Urinary bladder (tissue), 4 donors: ENCODE measurements at places on chromosomes 5 and 9. TPM values are rescaled to one million over a fixed set of nuclear protein-coding genes. Genes with fewer than 3 reads are reported as not detected.

Gene UBE2QL1
- 0.46 TPM for polyA plus RNA-seq

- no peak for DNase-seq
Measured at GRCh38 chr9:108363311-108363710, 492.5 kb downstream of the ACTL7B start.

GRCh38 chr5:143757116-143757515 lies 54.8 kb upstream of the HMHB1 start:
- DNase-seq: no peak

Gene LCN12
- polyA plus RNA-seq: 0.41 TPM

GRCh38 chr5:33832404-33833236 lies 59.2 kb downstream of the ADAMTS12 start:
- no peak for DNase-seq

Gene CNTLN
- 6.7 TPM for polyA plus RNA-seq

Gene PFN3
- polyA plus RNA-seq: not detected

- no peak for DNase-seq
Measured at GRCh38 chr5:144232285-144232684, 61.6 kb downstream of the KCTD16 start.

DNA sequence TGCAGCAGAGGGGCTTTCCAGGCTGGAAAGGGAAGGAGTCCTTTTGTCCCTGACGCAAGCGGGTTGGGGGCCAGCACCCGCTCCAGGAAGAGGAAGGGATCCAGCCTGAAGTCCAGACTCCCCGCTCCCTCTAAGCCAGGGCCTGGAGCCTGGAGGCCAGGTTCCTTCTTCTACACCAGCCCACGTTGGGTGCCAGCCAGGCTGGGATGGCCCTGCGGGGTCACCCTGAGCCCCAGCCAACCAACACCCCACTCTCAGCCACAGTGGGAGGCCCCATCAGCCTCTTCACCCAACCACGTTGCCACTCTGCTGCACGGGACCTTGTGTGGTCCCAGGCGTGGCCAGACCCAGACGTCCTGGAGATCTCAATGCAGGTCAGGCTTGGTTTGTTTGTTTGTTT lies 970 bp upstream of the FUT7 start:
- DNase-seq: no peak

GRCh38 chr9:108167136-108167900 lies 677.7 kb upstream of the KLF4 start:
- no peak for DNase-seq

DNA sequence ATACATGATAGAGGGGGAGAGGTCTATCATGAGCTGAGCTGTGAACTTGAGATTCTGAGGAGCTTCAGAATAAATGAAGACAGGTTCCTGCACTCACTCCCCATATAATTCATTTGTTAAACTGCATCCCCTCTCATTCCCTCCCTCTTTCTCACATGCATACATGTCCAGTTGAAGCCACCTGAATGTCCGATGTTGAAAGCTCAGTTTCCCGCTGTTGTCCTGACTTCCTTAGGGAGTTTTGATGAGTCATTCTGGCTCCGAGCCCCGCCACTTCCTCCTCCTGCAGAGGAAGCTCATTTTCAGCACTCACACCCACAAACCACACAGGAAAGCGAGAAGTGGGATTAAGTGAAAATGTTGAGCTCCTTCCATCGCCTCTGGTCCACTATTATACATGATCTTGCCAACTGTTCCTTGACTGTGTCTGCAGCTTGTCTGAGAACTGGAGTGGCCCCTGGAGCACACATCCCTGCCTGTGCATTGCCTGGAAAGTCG lies 121.2 kb downstream of the CEMIP2 start:
- DNase-seq: no peak

DNA sequence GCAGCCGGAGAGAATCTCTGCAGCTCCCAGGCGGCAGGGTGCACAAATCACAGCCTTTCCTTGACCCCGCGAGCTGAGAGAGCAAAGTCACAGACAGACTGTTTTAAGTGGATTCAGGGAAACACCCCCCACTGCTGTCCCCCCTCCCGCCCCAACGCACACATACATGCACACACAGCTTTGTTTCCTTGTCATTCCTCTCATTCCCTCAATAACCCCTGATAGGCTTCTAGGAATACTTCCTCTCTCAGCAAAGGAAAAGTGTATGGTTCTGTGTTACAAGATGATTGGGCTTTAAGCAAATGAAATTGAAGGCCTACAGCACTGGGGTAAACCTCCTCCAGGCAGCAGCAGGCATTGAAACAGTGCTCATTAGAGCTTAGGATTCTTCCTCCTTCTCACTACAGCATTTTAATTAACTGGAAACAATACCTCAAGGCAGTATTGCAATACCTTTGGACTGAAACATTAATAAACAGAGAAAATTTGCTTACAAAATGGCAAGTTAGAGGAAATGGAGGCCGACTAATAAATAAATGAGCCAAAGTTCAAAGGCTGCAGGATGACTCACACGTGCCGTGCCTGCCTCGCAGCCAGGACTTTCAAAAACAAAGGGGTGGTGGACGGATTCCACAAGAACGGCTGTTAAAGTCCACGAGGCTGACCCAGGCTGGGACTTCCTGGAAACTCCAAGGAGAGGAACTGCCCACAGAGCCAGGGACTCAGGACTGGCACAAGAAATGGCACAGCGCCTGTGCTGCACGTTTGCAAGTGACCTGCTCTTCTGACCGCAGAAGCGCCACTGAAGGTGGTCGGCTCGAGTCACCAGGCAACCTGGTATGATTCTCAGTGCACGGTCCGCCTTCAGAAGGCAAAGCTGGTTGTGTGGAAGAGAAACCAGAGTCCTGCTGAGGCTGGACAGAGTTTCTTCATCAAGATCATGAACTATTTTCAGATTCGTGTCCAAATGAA lies 236.2 kb downstream of the SYK start:
- peak; percentile 10 for DNase-seq

Gene MARCOL
- polyA plus RNA-seq: not detected

DNA sequence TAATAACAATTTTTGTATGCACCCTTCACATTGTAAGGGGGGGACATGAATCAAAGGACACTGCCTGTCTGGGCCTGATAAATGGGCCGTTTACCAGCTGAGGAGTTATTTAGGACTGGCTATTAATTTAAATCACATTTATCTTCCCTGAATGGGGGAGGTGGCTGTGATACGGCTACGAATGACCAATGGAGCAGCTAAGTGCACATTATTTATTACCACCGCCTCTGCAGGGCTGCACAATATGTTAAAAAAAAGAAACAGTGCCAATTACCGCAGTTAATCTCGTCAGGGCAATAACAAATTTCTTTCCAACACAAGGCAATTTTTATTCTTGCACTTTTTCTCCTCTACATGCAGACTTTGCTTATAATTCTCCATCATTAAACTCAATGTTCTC lies 318.4 kb downstream of the IRX2 start:
- no peak for DNase-seq

GRCh38 chr9:104200456-104200994 lies 106.4 kb downstream of the SMC2 start:
- DNase-seq: no peak

- DNase-seq: peak; percentile 26
Measured at GRCh38 chr5:32439086-32439642, 5.4 kb downstream of the ZFR start.

DNA sequence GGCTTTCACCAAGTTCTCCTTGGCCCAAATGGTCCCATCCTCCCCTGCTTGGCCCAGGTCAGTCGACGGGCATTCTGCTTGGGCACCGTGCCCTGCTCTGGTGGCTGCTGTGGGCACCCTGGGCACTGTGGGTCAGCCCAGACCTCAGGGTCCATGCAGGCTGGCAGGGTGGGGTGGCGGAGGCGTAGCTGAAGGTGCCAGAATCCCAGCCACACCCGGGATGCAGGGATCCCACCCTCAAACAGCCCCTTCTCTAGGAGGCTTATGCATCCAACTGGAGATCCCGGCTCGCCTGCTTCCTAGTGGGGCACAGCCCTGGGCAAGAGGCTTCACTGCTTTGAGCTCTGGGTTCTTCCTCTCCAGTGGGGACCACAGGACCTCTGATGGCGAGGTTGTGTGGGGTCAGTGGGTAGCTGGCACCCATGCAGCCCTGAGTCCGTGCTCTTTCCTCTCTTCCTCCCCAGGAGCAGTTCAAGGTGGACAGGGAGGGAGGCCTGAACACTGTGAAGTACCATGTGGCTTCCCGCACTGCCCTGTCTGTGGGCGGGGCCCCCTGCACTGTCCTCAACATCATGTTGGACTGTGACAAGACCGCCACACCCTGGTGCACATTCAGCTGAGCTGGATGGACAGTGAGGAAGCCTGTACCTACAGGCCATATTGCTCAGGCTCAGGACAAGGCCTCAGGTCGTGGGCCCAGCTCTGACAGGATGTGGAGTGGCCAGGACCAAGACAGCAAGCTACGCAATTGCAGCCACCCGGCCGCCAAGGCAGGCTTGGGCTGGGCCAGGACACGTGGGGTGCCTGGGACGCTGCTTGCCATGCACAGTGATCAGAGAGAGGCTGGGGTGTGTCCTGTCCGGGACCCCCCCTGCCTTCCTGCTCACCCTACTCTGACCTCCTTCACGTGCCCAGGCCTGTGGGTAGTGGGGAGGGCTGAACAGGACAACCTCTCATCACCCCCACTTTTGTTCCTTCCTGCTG lies 9.4 kb downstream of the B4GALT7 start:
- no peak for DNase-seq

GRCh38 chr9:134922066-134922931 lies 4.6 kb upstream of the FCN1 start:
- DNase-seq: no peak

Gene RUSC2
- polyA plus RNA-seq: 42.5 TPM

Gene DNAJC18
- polyA plus RNA-seq: 8.6 TPM

Gene KCNMB1
- 82.8 TPM for polyA plus RNA-seq

Gene PROP1
- polyA plus RNA-seq: not detected

Gene LCN1
- not detected for polyA plus RNA-seq

Gene CDC37L1
- polyA plus RNA-seq: 30.1 TPM

DNA sequence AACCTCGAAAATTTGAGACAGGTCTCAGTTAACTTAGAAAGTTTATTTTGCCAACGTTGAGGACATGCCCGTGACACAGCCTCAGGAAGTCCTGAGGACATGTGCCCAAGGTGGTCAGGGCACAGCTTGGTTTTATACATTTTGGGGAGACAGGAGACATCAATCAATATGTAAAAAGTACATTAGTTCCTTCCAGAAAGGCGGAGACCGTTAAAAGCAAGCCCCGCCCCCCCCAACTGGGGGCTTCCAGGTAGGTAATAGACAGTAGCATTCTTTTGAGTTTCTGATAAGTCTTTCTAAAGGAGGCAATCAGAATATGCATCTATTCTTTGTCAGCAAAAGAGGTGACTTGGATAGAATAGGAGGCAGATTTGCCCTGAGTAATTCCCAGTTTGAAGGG lies 599 bp upstream of the MOCS2 start:
- DNase-seq: no peak

Gene UGCG
- polyA plus RNA-seq: 17.8 TPM

DNA sequence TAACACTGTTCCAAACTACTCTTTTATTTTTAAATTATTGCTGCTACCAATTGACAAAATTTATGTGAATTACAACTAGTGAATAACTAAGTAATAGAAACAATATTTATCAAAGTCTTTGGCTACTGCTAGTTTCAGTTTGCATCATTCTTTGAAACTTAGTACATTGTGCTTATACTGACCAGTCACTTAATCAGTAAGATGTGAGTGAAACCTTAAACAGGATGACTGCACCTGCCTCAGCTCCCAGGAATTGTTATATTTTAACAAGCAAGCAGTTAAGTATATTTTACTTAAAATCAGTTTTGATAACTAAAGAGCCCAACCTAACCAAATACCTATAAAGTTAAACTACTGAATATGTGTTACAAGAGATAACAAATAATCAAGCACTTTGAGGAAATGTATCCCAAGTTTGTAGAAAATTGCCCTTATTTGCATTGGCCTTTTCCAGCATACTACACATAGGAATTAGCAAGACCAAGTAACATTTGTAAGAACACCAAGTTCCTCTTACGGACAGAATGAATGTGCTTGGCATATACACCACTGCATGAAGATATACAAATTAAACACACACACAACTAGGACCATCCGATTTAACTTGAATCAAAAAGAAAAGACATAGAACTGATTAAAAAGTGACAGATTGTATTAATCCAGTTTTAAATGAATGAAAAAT lies 545.5 kb upstream of the DAB2 start:
- DNase-seq: no peak

DNA sequence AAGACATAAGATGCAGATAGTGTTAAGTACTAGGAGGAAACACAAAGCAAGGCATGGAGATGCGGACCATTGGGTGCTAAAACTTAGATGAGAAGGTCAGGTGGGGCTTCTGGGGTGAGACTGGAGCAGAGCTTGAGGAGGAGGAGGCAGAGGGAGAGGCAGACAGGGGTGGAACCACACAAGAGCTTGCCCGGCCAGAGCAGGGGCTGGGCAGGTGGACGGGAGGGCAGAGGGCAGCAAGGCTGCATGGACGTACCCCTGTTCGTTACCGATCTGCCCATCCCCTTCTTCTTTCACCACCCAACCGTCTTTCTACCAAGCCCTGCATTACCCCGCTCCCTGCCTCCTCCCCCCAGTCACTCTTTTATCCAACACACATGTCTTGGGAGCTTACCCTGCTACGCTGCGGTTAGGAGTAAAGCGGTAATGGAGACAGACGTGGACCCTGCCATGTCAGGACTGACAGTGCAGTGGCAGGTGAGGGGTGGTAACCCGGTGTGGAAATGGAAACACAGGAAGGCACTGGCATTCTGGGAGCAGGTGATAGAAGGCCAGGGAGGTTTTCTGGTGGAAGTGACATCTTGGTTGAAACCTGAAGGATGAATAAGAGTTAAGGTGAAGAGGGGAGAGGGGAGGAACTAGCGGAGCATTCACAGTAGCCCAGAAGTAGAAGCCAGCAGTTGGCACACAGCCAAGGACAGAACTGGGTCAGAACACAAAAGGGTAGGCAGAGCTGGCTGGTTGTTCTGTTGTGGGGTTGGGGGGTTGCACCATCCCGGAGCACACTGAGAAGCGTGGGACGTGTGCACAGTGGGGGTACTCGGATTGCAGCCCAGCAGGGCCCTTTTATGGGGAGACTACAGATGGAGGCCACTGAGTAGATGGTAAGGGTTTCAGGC lies 167.2 kb downstream of the CACNA1B start:
- DNase-seq: no peak

Gene ZNF366
- polyA plus RNA-seq: 3.3 TPM

- no peak for DNase-seq
Measured at GRCh38 chr5:78650531-78650930, 2.0 kb upstream of the LHFPL2 start.

- DNase-seq: no peak
Measured at GRCh38 chr9:87643107-87643650, 82.7 kb upstream of the CTSL start.

Gene CCL21
- 60.4 TPM for polyA plus RNA-seq

GRCh38 chr5:6736106-6736505 lies 22.9 kb downstream of the TENT4A start:
- no peak for DNase-seq

DNA sequence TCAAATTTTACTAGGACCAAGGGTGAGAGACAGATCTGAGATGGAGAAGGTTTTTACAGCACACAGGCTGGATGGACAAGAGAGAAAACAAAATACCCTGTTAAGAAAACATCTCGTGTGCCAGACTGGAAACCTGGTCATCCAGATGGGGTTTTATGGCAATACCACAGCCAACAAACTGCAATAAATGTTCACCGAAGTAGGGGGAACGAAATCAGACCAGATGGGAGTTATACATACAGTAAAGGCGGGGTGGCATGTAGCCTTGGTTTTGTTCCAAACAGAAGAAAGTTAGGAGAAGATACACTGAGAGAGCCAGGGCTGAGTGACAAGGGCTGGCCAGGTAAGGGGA lies 63.3 kb downstream of the DCP2 start:
- DNase-seq: no peak
